ENCODE measurements at places on chromosomes 12 and 14.

DNA sequence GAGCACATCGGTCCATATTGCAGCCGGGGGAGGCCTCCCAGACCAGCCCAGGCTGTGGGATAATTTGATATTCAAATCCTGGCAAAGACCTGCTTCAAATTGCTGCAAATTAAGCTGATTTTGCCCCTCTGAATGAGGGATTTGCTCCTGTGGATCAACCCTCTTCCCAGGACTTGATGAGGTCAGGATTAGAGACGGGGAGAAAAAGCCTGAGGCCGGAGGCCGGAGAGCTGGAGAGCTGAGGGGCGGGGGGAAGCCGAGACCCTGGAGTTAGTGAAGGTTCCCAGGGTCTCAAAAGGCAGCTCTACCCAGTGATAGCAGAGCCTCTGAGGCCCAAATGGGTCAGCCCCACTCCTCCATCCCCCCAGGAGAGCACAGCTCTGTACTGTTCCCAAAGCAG is 17.5 kb upstream of the VSX2 start:
- DNase-seq: no peak

DNA sequence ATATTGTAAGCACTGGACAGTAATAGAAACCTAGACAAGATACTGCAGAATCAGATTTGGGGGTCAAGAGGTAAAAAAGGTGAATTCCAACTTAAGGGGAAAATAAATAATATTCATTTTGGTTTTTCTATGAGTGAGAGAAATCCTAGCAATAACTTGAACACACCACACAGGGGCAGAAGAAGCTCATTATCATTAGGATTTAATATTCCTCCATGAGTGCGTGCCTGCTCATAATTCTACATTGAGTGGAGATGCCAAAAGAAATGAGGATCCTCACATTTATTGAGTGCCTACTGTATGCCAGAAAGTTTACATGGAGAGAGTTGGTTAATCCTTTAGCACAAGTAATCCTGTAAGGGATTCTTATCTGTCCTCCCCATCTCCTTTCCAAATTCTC is 40.5 kb upstream of the C14orf132 start:
- DNase-seq: peak; percentile 50

- no peak for DNase-seq
These were observed 264.9 kb downstream of the NOVA1 start for GRCh38 chr14:26332966-26333365.

- DNase-seq: no peak
These were observed 64.0 kb upstream of the WSCD2 start for GRCh38 chr12:108065069-108065468.

DNA sequence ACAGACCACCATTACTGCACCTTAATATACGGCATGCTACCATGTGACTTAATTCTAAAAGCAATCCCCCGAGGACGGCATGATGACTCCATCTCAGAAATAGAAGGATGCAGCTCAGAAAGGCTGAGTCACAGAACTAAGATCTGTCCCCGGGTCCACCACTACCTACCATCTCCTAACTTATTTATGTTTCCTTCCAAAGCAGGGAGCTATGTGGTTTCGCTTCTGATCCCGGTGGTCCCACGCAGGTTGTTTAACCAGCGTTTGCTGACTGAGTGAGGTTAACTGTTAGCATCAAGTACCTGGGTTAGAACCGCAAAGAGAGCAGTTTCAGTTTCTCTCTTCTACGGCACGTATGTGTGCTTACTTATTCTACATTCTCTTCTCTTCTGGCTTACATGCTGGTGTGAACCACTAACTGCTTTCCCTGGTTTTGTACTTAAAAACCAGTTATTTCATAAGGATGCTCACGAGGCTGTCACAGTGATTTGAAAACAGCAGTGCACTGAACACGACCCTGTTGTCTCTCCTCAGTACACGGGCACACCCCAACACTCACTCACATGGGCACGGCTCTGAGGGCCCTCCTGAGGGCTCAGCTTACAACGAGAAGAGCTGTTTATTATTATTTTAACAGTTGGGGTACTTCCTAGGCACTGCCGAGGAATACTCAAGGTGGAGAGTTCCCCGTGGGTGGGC is 66.7 kb downstream of the CCDC88C start:
- no peak for DNase-seq

GRCh38 chr14:99931308-99931707 is 133.9 kb upstream of the EVL start:
- DNase-seq: no peak

DNA sequence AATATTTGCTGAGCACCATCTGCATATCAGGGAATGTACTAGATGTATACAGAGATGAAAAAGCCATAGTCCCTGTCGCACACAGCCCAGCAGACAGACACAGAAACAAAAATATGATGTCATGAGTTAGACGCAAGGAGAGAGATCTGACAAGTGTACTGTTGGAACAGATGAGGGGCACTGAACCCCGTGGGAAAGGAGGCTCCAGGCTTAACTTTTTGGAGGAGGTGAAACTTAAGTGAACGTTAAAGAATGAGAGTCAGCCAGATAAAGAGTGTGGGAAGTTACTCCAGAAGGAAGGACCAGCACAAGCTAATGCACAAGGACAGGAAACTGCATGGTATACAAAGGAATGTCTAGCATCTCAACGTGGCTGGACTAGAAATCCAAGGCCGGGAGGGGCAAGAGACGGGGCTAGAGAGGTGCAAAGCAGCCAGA is 2.5 kb upstream of the ACTN1 start:
- DNase-seq: peak; percentile 94

DNA sequence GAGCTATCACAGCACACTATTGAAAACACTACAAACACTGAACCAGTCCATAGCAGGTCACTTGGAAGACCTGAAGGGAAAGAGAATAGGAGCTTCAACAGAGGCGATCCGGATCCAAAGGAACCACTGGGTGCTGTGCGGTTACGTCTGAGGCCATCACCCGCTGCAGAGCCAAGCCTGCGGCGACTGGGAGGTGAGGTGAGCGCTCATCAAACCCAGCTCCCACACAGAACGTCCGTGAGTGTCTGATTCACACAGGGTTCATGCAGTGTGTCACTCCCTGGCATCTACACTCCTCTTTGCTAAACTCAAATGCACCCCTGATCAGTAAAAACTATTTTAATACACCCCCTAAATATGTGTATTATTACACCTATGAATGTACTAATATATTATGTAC is 64.1 kb downstream of the TMEM132D start:
- DNase-seq: no peak

DNA sequence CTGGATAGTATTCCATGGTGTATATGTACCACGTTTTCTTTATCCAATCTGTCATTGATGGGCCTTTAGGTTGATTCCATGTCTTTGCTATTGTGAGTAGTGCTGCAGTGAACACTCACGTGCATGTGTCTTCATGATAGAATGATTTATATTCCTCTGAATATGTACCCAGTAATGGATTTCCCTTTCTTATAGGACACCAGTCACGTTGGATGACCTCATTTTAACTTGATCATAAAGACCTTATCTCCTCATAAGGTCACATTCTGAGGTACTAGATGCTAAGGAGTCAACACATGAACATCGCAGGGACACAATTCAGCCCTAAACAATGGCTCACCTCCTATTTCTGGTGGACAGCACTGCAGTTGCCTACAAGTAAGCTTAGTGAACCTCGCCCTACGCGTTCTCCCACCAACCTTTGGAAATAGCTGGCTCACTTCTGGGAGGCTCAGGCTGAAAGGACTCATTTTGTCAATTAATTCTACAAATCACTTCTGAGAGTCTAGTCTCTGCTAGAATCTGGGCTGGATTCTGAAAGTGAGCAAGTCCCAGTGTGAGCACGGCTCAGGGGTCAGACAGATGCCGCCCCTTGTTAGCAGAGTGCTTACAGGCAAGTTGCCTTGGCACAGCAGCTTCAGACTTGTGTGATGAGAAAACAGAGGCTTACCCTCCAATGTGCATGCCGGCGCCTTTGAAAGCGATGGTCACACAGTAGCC is 183.8 kb upstream of the GSC start:
- no peak for DNase-seq

DNA sequence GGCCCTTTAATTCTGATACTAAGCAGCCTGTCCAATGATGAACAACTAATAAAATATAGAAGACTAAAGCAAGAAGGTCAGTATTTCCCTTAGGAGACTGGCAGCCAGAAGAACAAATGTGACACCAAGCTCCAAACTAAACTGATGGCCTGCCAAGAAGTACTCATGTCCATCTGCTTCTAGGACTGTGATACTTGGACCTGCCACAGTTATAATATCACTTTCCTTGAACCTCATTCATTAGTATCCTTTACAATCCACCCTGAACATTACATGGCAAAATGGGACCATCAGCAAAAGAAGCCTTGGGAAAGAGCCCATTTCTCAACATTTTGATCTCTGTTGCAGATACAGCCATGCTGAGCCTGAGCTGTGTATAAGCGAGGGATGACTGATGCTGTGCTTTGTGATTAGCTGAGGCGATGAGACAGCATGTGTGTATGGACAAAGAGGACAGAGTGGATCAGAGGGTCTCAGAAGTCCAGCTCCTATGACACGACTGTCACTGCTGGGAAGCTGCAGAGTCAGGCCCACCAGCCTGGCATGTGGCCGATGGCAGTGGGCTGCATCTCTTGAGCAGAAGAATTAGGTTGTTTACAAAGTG is 73.9 kb downstream of the TGFB3 start:
- no peak for DNase-seq

DNA sequence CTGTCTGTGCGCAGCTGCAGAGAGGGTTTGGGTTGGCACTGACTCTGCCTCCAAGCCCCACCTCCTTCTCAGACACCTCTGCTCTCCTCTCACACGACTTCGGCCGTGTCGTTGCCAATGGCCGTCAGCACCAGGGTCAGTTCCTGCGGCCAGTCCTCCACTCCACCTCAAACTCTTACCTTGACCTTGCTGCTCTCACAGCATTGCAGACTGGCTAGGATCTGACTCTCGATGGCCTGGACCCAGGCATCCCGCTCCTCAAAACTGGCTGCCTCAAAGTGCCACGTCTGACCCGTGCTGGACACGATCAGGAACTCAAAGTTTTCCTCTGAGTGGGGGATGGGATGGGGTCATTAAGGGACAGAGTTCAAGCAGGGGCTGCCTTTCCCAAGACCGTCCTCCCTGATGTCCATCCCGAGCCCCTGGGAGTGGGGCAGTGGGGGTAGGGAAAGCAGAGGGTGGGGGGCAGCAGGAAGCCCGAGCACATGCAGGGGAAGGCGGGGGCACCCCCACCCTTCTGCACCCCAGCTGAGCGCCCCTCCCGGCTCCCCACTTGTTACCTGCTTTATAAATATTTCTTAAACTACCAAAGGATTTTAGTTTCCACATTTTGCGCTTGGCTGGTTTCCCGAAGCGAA is 10.7 kb downstream of the AGAP2 start:
- DNase-seq: no peak

DNA sequence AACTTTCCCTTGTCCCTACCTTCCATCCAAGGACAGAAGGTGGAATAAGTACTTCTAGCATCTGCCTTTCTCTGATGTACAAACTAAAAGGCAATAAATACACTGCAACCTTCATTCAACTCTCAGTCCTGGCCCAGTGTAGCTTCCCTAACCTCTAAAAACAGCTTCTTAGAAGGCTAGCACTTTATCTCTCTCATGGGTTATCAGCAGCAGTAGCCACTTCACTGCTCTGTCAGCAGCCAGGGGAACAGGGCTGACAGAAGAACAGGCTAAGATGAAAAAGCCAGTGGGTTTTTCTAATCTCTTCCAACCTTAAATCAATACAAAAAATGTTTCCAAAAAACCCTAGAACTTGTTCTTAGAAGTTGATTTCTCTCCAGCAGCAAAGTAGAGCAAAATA is 13.2 kb downstream of the BAZ2A start:
- DNase-seq: no peak

- no peak for DNase-seq
These were observed 118.6 kb upstream of the RTL1 start for GRCh38 chr14:101022121-101022520.

- peak; percentile 35 for DNase-seq
These were observed 12.3 kb downstream of the ABCD4 start for GRCh38 chr14:74290415-74290814.

DNA sequence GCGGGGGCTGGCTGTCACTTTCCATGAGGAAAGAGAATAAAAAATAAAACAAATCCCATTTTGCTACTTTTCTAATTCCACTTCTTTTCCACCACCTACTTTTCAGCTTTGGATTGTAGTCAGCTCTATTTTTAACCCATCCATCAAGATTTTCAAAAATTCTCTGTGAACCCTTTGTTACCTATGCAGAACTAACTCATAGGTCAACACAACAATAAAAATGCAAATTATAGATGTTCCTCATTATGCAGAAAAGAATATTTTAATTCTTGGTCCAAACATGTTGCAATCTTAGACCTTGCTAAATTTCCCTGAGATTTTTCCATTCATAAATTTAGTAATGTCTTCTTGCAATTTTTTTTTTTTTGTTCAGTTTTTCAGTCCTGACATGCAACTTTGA is 454.5 kb downstream of the ADAMTS20 start:
- DNase-seq: no peak

GRCh38 chr12:2666846-2667245 is 127.9 kb upstream of the FKBP4 start:
- no peak for DNase-seq

DNA sequence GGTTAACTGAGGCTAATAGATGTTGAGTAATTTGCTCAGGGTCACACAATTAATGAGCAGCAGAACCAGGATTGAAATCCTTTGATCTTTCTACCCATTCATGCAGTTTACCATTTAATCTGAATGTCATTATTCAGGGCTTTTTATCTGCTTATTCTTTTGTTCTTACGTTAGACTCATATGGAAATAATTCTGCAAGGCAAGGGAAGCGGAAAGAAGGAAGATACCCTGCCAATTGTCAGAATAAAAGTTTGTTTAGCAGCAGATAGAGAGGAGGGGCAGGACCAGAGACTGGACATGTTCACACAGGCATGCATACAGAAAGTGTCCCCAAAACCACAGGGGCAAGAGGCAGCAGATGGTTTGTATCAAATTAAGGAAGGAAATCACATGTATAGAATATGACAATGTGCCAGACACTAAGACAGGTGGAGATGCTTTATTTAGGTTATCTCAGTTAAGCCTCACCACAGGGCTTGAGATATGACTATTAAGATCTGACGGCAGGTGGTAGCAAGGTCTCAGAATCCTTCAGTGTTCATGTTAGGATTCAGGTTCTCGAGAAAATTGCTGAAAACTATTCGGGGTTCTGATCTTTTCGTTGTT is 29.8 kb downstream of the BRMS1L start:
- DNase-seq: no peak

- no peak for DNase-seq
These were observed 63.5 kb downstream of the NINJ2 start for GRCh38 chr12:599756-600155.

DNA sequence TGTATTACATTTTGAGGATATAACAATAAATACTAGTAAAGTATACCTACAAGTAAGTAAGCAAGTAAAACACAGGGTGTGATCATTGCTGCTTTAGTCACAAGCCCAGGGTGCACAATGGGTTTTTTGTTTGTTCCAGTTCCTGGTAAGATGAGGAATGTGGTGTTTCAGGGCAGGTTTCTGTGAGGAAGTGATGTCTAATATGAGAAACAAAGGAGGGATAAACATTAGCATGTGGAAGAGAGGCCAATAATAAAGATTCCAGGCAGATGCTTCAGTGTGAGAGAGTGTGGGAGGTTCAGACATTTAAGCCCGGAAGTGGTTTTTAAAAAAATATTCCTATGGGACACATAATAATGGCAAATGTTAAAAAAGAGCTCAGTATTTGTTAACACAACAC is 808.1 kb upstream of the USP15 start:
- no peak for DNase-seq

GRCh38 chr12:6068227-6068626 is 56.2 kb downstream of the VWF start:
- DNase-seq: no peak
